ENCODE measurements at places on chromosomes 5 and 9. TPM values are rescaled to one million over a fixed set of nuclear protein-coding genes. Genes with fewer than 3 reads are reported as not detected.

DNA sequence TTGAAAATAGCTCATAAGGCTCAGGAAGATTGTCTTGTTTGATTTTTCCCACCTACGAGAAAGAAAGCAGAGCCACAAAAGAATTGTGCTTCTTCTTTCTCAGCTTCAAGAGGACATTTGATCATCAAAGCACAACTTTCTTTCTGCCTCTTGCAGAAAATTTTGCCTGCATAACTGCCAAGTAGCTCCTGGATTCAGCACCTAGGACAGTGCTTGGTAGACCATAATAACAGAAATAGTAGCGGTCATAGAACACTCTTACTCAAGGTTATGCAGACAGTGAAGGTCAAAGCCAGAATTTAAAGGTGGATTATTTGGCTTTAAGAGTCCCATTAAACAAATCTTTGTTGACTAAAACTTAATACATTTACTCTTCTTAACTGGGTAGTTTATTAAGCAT lies 594.7 kb upstream of the CCNG1 start:
- no peak for DNase-seq

DNA sequence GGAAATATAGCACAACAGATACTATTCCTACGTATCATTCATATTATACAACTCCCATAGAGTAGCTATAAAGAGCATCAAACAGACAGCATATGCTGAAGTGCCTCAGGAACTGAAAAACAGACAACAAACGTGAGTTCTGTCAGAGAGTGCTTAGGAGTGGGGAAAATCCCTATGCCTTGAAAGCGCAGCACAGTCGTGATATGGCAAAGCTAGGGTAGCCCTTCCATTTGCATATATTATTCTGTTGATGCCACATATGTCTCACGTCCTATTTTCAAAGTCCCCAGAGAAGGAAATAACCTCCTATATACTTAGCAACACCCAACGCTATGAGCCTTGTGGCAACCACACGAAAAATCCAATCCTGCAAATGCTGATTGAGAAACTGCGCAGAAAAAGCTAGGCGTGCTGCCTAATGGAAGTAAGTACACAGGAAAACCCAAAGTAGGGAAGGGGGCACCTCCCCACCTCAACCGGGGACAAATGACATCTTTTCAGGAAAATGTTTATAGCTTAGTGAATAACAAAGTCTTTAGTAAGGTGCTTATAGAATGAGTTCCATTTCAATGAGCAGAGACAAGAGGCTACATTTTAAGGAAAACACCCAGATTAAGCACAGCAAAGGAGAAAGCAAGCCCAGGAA lies 105.1 kb downstream of the MED10 start:
- no peak for DNase-seq

Gene RMND5B
- 51.6 TPM for total RNA-seq

GRCh38 chr5:130234816-130235215 lies 330.6 kb downstream of the CHSY3 start:
- DNase-seq = no peak

Gene GPR150
- total RNA-seq = 1.7 TPM

Gene HAND1
- not detected for total RNA-seq

Gene ZNF658
- total RNA-seq = 2.7 TPM

DNA sequence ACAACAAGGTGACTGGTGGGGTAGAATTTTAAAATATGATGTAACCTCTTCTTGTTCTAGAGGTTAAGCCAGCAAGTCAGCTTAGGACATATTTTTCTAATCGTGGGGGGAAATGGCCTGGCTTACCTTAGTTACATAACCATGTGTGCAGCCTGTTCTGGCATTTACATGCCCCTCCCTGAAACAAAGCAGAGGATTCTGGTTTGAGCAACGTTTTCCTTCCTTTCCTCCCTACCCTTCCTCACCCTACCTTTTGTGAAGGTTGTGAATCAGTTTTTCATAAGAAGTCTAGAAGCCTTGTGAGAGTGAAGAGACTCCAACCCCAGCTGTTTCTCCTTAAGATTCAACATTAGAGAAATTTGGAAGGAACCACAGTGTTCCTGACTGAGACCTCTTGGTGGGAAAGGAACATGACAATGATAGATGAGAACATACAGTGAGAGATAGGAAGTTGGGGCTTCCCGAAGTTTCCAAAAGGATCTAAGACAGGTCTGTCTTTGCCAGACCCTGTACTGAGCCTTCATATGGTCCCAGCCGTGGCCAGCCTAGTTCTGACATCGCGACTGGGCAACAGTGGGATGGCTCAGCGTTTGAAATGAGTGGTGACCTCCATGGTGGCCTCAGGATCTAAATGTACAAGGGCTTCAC lies 365.2 kb downstream of the SPATA31D1 start:
- DNase-seq = no peak

- DNase-seq = peak; percentile 83
Observed at GRCh38 chr5:93607367-93608258, 24.6 kb downstream of the NR2F1 start.

- DNase-seq = no peak
Observed at GRCh38 chr5:144117412-144117811, 53.0 kb downstream of the YIPF5 start.

Gene F2R
- 7.1 TPM for total RNA-seq
